ENCODE measurements at places on chromosomes 6 and 20.

DNA sequence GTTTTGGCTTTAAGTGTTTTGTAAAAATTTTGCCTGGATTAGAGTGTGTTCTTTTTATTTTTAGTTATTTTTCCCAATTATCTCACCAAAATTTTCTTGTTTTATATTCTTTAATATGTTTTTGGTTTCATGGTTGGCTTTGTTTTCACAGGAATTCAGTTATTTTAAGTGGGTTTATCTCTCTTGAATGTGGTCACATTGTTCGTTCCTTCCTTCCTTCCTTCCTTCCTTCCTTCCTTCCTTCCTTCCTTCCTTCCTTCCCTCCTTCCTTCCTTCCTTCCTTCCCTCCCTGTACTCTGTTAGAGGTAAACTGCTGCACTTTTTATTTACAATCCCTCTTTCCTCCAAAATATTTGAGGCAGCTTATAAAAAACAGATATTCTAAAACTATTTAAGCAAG, 672.9 kb upstream of the CITED2 start:
- no peak for DNase-seq

DNA sequence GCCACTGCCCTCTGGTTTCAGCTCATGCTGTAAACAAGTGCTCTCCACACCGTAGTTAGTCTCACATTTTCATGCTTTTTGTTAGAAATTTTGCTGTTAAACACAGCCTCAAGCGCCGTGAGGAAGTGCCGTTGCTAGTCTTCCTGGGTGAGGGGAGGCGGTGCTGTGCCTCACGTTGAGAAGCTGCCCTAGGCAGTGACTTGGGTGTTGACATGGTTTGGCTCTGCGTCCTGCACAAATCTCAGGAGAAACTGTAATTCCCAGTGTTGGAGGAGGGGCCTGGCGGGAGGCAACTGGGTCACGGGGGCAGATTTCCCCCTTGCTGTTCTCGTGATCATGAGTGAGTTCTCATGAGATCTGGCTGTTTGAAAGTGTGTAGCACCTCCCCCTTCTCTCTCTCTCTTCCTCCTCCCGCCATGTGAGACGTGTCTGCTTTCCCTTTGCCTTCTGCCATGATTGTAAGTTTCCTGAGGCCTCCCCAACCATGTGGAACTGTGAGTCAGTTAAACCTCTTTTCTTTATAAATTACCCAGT, 95.8 kb downstream of the ERMARD start:
- DNase-seq: no peak

DNA sequence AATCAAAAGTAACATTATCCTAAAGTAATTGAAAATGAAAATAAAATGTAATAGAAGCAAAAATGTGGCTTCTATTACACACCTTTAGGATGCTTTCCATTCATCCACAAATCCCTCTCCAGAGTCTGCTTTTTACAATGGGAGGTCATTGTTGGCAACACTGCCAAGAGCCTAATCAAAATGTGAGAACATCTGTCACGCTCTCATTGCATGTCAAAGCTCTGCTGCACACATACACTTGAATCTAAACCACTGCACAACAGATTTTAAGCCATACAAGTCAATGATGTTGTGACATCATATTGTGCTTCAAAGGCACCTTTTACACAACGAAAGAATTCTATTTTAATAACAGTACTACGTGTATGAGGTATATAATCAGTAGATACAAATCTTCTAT, 82.1 kb downstream of the PREP start:
- DNase-seq: no peak

DNA sequence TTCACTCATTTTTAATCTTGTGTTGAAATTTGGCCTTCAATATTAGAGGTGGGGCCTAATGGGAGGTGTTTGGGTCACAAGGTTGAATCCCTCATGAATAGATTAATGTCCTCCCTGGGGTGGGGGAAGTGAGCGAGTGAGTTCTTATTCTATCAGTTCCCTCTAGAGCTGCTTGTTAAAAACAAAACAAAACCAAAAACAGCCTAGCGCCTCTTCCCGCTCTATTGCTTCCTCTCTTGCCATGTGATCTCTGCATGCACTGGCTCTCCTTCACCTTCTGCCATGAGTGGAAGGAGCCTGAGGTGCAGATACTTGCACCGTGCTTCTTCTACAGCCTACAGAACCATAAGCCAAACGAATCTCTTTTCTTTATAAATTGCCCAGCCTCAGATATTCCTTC, 89.6 kb upstream of the SLC35F1 start:
- no peak for DNase-seq

DNA sequence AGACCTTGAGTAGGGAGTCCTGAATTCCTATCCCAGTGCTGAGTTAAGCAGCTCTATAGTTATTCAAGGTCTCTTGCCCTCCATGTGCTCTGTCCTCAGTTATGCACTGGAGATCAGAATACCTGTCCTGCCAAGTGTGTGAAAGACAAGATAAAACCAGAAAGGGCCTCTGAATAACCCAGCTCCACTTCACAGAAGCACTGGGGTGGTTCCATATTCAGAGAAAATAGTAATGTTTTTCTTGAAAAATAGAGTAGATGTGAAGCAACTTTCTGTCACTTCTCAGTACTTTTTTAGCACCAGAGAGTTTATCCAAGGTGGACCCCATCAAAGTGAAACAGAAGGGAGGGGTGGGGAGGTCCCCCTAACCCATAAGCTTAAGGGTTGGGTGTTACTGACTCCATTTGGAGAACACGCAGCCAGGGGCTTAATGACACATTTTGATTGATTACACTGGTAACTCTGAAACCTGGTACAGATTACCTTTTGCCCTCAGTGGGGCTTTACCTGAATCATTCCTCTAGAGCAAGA, 509.8 kb upstream of the JARID2 start:
- no peak for DNase-seq

DNA sequence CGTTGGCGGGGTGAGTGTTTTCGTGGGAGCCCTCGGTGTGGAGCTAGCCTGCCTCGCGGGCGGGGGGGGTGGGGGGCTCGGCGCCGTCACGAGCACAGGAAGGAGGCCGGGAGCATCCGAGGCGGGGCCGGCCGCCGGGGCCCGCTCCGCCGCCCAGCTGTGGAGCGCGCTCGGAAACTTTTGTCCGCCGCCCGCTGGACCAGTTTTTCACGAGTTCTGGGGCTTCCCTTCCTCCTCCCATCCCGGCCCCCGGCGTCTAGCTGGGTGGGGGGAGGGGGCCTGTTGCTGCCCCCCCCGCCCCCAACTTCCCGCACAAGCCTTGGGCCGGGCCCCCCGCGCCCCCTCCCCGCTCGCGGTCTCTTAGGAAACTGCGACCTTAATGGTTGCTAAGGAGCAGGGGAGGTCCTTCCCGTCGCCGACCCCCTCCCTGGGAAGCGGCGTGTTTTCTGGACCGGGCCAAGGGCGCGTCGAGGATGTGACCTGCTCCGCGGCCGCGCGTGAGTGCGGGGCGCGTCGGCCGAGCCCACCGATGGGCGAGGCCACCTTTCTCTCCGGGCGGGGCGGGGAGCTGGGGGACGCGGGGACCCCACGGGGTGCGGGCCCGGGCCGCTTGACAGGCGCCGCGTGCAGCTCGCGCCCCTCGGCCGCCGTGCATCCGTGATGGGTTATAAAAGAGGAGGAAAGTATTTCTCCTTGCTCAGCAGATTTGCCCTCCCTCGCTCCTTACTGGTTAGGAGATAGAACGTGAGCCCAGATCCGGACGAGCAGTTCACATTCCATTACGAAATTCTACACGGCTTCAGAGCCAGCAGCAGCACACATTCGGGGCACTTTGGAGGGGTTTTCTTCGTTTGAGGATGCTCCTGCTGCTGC, 1.4 kb downstream of the RREB1 start:
- peak; percentile 45 for DNase-seq

GRCh38 chr20:826695-827323, 6.7 kb upstream of the FAM110A start:
- no peak for DNase-seq

- DNase-seq: no peak
Observed at GRCh38 chr6:169804427-169804826, 53.0 kb downstream of the ERMARD start.

- DNase-seq: no peak
Observed at GRCh38 chr6:154304191-154304590, 52.4 kb downstream of the IPCEF1 start.

DNA sequence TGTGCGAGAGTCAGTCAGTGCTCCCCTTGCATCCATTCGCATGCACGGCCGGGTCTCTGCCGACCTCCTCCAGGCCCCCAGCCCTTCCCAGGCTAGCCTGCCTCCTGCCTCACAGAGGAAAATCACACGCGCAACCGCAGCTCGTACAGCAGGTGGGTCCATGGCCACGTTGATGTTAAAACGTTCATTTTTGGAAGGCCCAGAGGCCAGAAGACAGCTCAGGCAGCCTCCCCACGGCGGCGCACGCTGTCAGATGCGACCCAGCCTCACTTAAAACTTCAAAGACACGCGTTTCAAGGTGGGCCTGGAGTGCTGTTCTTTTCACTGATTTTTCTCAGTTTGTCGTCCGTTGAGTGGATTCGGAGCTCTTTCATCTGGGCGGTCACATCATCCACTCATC, 276.5 kb downstream of the SMOC2 start:
- no peak for DNase-seq

DNA sequence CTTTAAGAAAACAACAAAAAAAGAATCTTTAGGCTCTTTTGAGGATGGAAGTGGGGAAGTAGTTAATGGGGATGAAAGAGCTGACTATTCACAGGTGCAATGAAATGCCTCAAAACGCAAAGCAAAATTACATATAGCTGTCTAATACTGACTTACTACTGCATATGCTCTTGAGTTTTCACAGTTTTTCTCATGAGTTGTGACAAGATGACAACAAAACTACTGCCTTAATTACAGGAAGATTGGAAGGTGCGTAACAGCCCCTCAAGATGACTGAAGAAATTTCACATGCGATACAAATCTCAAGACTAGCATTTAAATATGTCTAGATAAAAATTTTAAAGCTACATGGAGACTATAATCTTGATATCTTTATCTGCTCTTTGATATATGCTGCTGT, 547.8 kb upstream of the POU3F2 start:
- DNase-seq: no peak

DNA sequence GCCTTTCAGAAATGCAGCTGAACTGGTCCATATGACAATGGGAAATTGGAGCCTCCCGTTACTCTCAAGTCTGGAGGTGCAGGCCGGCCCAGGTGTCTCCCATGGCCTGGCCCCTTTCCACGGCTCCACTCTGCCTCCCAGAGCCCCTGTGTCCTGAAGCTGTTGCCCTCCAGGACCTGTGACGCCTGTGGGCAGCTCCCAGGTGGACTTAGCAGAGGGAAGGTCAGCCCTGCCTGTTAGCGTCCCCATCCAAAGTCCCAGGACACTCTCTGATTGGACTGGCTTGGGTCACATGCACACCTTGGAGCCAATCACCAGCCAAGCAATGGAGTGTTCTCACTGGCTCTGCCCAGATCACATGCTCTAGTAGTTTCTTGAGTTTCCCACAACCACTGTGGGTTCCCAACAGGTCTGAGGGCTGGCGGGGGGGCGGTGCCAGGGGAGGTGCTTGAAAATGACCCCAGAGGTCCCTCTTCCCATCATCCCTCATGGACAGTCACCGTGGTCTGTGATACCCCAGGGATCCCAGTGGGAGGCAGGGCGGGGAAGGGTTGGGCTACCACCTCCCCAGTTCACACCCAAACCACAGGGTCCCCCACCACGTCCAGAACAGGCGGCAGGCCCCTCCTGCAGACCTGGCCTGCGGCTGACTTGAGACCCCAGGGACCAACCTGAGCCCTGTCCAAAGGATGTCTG, 135.6 kb downstream of the TAF4 start:
- no peak for DNase-seq

DNA sequence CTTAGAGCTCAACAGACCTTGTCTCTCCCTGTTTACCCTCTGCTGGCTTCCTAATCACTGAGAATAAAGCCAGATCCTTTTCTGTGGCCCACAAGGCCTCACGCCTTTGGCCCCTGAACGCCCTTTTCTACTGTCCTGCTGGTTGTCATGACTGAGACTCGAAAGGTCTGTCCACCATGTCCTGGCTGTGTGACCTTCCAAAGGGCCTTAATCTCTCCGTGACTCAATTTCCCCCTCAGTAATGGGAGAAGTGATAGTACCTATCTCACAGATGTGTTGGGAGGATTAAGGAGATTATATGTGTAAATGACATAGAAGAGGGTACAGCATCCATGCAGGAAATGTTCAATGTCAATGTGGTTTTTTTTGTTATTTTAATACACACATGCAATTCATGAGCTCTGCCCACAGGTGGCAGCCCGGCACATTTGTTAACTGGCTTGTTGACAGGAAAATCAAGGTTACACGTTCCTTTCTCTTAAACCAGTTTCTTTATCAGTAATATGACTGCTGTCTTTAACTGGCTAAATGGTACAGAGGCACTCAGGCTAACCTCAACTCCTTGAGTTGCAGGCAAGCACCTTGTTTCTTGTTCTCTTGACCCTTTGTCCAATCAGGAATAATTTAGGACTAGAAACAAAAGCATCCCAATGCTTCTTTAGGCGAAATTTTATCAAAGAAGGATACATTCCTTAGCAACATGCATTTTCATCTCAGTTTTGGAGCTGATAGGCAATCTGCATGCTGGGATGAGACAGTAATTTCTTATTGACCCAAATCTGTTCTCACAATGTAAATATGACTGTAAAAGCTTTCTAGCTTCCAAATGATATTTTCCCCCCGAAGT, 16.6 kb downstream of the SLC22A1 start:
- DNase-seq: peak; percentile 62

GRCh38 chr6:52790861-52791260, 12.8 kb downstream of the GSTA1 start:
- no peak for DNase-seq

GRCh38 chr6:5936631-5937030, 70.1 kb downstream of the NRN1 start:
- DNase-seq: no peak

- no peak for DNase-seq
Observed at GRCh38 chr6:136745300-136745699, 47.0 kb downstream of the MAP3K5 start.

- DNase-seq: no peak
Observed at GRCh38 chr6:43001843-43002242, 11.9 kb downstream of the MEA1 start.

DNA sequence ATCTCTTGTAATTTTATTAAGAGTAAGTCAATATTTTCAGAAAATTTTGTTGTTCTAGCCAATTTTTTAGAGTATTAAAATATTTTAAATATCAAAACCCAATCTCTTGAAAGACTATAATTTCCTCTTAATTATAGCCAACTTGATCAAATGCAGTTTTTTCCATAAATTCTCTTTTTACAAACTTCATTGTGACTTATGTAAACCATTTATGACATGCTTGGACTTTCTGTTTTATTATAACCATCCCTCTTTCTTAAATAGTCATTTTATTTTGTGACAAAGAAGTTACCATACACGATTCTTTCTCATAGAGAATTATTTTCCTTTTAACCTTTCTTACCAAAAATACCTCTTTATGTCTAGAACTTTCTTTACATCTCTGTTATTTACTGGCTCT, 1075.5 kb downstream of the KHDRBS2 start:
- DNase-seq: no peak

- DNase-seq: no peak
Observed at GRCh38 chr20:53752971-53753879, 159.6 kb upstream of the ZNF217 start.
